ENCODE measurements at places on chromosomes 13 and 19.

DNA sequence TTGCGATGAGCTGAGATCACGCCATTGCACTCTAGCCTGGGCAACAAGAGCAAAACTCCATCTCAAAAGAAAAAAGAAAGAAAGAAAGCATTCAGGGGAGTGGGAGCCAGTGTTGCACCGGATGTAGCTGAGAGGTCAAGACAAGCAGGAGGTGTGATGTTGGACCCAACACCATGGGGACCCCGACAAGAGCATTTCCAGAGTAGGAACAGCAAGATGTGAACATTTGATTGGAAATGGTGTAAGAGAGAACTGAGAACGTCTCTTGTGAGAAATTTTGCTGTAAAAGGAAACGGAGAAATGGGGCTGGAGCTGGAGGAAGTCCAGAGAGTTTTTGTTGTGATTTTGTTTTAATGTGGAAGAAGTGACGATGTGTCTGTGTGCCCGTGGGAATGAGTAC is 15.8 kb upstream of the DPF1 start:
- no peak for DNase-seq

DNA sequence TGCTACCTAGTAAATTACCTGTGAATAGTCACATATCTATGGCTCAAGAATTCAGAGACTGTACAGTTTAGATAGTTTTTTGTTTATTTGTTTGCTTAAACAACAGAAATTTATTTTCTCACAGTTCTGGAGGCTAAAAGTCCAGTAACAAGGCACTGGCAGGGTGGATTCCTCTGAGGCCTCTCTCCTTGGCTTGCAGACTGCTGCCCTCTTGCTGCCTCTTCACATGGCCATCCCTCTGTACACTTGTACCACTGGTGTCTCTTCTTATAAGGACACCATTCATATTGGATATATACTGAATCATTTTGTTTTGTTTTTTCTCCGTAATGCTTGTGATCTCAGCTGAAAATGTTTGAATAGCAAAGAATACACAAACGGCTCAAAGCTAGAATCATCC is 56.4 kb upstream of the MIR17HG start:
- no peak for DNase-seq

DNA sequence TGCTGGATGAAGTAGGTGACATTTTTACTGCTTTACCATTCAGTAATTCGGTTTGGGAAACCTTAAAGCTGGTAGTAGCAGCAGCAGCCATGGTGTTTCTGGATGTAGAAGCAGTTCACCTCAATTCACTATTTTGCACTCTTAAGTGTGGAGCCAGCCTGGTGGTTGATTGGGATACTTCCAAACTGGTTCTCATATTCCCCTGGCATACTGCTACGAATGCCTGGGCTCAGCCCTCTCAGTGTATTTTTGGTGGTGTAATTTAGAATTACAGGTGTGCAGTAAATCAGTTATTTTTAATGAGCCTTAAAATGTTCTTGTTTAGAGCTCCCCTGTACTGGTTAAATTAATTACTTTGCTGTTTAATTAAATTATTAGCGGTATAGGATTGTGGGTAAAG is 12.4 kb downstream of the HNRNPM start:
- DNase-seq, result no peak

DNA sequence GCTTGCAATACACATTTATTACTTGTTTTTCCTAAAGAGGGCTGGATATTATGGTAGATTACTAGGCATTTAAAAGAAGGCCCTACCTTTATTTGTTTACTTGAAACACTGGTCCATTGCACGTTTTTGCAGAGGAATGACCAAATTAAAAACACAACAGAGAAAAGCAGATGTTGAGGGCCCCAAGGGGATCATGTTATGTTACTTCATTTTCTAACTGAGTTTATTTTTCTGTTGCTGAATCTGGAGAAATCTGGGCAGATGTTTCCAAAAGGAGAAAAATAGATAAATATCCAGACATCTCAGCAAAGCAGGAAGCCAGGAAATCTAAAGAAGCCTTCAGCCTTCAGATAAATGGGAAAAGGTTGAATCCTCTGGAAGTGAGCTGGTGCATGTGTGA is 353.0 kb downstream of the NDFIP2 start:
- no peak for DNase-seq

DNA sequence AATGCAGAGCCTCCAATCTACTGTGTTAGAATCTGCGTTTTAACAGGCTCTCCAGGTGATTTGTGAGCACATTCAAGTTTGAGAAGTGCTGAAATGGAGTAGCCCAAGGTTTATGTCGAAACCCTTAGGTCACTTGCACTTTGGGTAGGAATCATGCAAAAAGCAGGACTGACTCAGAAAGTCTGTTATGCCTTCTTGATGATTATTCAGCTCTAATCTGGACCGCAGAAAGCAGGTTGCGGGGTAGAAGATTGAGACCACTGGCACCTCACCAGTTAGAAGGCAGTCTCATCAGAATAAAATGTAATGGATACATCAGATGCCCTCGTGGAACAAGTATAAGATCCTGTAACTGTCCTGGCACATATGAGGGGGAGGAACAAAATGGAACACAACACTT is 326.3 kb downstream of the DCLK1 start:
- DNase-seq, result no peak

GRCh38 chr19:56866538-56866937 is 26.0 kb upstream of the PEG3 start:
- DNase-seq, result no peak

GRCh38 chr19:41309180-41310032 is 566 bp upstream of the CCDC97 start:
- no peak for DNase-seq

DNA sequence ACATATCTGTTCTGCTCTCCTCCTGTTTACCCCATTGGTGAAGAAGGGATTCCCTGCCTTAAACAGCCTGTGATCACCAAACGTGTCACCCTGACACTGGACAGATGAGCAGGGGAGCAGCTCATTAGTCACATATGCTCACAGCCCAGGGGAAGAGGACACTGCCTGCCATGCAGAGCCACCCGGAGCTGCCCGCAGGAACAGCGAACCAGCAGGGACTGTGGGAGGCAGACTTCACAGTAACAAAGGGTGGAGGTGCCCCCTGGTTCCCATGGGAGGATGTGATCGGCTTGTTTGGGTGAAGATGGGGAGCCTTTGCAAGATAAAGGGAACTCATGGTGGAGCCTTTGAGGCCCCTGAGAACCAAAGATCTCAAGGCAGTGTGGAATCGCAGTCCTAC is 88.6 kb upstream of the FARP1 start:
- DNase-seq, result no peak

DNA sequence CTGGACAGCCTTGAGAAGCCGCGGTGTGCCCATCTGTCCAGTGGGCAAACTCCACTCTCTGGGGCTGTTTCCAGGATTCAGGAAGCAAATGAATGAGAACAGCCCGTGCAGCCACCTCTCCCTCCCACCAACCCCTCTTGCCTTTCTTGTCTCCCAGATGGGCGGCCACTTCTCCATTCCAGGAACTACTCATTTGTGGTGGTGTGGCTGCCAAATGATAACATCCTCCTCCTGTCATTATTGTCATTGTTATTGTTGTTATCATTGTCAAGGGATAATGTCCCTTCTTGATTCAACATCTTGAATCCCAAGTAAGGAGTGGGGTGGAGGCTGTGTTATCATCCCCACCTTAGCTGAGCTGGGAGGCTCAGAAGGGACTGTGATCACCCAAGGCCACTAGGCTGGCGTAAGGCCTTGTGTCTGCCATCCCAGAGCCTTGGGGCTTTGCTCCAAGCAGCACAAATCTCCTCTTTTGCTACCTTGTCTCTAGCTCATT is 1.6 kb downstream of the DNM2 start:
- DNase-seq, result no peak

DNA sequence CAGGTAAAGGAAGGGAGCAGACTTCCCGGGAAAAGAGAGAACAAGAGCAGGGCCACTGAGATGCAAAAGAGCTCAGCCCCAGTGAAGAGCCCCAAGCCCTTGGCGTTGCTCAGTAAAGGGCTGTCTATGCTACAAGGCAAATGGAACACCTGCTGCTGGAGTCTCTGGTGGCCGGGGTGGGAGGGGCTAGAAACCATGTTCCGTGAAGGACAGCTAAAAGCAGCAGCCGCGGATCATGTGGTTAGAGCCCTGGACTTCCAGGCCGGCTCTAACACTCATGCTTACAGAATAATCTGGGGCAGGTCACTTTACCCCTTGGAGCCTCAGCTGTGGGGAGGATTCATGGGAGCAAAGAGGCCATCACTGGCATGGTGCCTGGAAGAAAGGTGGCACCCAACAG is 17.8 kb downstream of the POU2F2 start:
- no peak for DNase-seq

- DNase-seq, result no peak
These were observed 53.4 kb downstream of the LATS2 start for GRCh38 chr13:21008026-21008425.

DNA sequence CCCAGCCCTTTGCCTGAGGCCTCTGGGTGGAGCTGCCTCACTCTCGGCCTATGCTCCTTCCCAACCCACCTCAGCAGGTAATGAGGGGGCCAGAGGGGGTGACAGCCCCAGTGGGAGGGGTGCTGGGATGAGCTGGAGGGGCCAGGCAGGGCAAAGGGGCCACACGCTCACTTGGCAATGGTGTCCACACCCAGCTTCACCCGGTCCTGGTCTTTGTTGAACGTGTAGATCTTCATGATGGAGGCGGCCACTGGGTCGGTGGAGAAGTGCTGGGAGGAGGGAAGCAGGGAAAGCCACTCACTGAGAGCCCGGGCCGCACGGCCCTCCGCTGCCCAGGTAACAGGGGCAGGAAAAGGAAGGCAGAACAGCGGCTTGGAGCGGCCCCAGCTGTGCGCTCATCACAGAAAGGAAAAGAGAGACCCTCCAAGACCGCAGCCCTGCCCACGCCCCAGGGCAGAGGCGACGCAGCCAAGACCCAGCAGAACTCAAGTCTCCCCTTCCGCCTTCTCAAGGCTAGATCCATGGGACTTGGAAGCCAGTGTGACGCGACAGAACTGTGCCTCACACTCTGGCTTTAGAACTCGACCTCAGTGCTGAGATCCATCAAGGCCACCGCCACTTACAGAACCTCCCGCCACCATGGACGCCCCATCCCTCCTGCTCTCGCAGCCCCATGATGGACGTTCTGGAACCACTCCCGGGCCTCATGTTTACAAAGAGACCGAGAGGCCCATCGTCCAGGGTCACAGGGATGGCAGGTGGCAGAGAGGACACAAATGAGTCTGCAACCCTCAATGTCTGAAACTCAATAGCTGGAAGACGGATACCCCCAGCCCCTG is 9.2 kb downstream of the UBXN6 start:
- no peak for DNase-seq

Data from epithelial cell of proximal tubule (primary cell).